ENCODE measurements at places on chromosomes 2 and 18. TPM values are rescaled to one million over a fixed set of nuclear protein-coding genes. Genes with fewer than 3 reads are reported as not detected.

- DNase-seq: no peak
Observed at GRCh38 chr2:227876300-227876801, 4.9 kb downstream of the DAW1 start.

The NETO1 gene
- total RNA-seq: 11.6 TPM

DNA sequence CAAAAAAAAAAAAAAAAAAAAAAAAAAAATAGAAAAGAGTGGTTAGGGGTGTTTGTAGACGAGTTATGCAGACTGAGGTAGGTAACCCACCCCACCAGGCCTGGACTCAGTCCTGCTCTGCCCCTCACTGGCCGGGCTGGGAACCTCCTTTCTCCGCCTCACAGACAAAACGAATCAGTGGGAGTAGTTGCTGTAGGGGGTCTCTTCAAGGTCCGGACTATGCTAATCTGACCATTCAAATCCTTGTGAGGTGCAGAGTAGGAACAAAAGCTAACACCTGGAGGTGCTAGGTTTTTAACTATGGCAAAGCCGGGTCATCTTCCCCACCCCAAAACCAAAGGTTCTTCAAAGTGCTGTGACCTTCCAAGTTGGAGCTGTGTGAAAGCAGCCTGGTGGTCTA is 223.7 kb downstream of the SLC4A3 start:
- DNase-seq: no peak

DNA sequence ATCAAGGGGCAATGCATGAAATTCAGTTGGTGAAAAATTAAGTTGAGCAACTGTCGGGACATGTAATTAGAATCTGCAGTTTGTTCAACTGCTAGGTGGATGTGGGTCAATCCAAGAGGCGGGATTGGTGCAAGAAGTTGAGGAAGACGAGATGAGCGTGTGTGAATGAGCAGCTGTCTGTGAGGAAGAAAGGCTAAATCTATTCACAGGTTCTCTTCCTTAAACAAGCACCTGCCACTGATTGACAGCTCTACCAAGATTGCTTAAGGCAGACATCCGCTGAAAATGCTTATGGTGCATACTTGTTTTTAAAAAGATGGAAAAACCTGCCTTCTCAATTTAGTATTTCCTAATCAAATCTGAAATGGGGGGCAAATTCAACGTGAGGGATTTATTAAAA is 323.4 kb upstream of the THUMPD2 start:
- no peak for DNase-seq

DNA sequence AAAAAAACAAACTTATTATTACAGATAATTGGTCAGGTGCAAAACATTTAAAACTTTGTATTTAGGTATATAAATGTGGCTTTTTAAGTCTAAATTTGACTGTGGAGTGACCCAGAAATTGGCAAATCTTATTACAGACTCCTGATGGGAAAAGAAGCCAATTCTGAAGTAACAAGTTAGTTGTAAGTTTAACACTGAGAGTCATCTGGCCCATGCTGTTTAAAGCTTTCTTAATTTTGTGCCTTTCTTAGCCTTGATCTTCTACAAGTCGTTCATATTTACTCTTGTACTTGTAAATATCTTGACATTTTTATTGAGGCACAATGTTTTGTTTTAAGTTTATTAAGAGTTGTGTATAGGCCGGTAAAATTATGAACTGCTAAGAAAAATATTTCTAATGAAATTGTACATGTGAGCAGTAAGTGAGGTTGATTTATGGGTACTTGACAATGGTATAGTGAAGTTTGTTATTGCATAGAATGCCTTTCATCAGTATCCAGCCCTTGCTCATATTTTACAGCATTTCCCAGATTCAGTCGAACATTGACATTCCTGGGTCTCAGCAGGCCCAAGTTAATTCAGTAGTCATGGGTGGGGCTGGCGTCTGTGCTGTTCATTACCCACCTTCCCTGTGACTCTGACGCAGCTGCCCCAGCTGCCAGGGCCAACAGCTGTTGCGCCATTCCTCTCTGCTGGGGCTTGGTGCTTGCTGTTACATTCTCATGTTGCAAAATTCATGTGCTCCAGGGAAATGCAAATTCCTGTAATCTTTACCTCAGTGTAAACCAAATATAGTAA is 121.4 kb downstream of the ZNF236 start:
- DNase-seq: no peak

DNA sequence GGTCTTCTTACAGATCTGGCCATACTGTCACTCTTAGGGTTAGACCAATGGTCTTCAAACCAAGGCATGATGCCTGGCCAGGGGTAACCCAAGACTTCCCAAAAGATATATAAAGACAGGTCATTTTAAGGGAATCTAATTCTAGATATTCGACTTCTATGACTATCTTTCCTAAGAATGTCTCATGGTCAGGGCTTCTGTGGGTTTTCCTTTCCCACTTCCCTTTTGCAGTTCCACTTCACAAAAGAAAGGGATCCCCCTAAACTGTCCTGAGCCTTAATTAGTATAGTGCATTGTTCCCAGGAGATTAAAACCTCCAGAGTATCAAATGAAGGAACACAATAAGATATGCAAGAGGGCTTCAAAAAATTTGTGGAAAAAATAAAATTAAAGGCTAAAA is 223.6 kb upstream of the SIX2 start:
- DNase-seq: no peak

DNA sequence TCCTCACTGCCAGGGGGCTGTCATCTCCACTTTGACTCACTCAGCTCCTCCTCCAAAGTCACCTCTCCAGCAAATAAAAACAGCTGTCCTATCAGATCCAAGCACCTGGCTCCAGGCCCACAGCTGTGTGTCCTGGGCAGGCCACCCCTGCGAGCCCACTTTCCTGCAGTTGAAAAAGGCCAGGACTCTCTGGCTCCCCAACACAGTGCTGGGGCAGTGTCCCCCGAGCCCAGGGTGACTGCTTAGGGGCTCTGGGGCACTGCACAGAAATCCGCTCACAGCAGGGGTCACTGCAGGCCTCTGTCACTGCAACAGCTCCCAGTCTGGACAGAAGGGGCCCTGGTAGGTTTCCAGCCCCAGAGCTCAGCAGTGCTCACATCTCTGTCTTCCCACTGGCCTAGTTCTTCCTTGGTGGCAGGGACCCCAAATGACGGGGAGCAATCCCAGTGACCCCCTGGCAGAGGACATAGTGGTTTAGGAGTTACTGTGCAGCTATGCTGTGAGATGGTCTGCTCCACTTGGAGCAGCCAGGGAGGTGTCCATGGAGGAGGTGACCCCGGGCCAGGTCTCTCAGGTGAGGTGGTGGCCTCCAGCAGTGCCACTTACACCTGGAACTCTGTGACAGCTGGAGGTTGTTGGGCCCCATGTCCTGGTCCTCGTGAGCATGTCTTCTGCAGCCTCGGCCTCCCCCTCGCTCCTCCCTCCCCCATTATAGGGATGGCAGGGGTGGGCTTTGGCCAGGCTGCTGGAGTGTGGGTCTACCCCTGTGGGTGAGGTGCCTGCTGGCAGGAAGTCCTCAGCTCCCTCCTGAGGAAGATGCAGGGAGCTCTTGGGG is 35.5 kb downstream of the HS6ST1 start:
- no peak for DNase-seq

GRCh38 chr2:67652679-67653078 is 255.5 kb downstream of the ETAA1 start:
- no peak for DNase-seq

DNA sequence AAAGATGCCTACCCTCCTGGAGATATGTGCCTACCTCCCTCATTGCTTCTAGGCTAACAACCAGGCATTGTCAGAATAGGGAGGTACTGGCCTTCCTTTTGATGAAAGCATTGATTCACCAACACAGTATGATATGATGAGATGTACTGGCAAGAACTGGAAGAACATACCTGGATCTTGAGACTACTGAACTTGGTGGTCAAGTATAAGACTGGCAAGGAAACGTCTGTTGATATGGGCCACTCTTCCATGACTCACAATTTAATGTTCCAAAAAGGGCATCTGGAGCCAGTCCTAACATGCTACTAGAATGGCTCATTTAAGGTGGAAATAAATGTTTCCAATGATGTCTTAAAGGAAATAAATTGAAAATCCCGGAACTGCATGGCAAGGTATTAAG is 18.1 kb downstream of the DTNB start:
- no peak for DNase-seq

DNA sequence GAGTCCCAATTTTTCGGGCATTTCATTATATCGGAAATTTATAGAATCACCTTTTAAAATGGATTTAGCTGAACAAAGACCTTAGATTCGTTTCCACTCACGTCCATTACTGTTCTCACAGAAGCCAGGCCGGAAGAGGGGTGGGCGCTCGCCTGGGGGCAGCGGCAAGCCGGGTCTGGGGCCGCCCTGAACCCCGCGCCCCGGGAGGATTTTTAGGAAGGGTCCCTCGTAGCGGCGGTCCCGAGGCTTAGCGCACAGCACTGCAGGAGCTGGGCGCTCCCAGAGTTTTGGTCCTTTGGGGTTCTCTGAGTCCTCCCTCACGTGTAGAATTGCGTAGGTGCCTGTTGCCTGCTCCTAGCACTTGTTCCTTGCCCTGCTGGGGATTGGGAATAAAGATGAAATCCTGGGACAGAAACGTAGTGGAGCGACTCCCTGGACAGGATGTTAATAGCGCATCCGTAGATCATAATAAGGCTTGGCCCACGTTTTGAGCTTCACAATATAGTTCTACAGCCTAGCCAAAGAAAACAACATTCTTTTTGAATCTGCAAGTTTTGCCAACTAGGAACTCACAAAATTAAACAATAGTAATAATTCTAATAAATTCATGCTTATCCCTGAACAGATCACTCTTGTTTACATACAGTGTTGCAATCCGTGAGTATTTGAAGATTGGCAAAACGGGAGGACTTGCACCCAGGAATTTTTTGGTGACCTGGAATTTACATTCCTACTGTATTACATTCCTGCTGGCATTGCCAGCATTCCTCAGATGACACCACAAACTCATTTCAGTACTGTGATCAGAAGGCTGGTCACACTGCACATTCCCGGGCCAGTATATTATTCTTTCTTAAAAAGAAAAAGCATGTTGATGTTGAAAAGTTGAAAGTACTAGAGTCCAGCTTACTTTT is 875 bp downstream of the C18orf63 start:
- peak; percentile 76 for DNase-seq

DNA sequence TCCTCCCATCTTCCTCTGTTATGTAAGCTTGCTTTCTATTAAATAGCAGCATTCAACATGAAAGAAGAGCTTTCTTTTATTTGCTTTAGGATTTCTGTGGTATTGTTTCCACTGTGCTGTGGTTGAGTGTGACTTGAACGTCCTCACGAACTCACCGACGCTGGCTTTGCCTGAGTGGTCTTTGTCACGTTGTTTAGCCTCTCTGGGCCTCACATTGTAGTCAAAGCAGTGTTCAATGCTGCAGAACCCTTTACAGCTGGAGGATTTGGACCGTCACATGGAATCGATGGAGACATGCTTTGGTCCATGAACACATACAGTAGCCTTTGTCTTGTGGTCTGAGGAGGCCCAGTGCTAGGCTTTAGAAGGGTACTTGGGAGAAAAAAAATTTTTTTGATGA is 66.3 kb downstream of the TANC1 start:
- DNase-seq: no peak

GRCh38 chr2:214504599-214505376 is 93.9 kb downstream of the VWC2L start:
- DNase-seq: no peak

DNA sequence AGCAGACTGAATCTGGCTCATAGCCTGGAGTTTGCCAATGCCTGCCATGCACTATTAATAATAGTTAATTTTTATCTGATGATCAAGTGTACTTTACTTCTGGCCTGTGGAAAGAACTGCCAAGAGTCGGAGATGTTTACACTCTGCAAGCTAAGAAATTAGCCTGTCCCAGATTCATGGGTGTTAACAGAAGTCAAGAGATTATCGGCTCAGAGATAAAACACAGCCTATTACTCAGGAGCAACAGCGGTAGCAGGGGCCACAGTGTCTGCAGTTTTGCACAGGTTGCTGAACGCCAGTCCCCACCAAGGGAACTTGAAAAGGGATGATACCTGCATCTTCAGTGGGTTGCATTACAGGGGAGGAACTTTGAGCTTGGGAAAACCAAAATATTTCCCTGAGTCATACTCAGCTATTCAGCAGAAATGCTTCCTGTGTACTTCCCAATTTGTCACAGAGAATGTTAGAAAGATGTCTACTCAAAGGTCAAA is 4.3 kb upstream of the ADI1 start:
- DNase-seq: no peak

DNA sequence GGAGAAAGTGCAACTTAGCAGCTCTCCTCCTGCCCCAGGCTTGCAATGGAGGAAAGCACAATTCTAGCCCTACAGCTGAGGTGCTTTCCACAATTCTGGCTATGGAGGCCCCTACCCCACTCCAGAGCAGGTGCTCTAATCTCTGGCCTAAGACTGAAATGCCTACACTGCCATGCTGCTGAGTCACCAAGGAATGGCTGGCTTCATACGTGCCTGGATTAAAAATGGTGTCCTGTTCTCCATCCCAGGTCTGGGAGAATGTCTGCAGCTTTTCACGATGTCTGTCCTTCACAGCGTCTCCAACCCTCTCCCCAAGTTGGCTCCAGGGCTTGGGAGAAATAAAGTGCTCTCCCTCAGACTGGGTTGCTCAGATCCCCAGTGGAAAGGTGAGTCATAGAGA is 48.5 kb downstream of the MBOAT2 start:
- DNase-seq: no peak

The SLC4A3 gene
- 12.2 TPM for total RNA-seq

The CD8B2 gene
- total RNA-seq: not detected

- DNase-seq: no peak
Observed at GRCh38 chr2:13522096-13522495, 805.4 kb downstream of the TRIB2 start.

DNA sequence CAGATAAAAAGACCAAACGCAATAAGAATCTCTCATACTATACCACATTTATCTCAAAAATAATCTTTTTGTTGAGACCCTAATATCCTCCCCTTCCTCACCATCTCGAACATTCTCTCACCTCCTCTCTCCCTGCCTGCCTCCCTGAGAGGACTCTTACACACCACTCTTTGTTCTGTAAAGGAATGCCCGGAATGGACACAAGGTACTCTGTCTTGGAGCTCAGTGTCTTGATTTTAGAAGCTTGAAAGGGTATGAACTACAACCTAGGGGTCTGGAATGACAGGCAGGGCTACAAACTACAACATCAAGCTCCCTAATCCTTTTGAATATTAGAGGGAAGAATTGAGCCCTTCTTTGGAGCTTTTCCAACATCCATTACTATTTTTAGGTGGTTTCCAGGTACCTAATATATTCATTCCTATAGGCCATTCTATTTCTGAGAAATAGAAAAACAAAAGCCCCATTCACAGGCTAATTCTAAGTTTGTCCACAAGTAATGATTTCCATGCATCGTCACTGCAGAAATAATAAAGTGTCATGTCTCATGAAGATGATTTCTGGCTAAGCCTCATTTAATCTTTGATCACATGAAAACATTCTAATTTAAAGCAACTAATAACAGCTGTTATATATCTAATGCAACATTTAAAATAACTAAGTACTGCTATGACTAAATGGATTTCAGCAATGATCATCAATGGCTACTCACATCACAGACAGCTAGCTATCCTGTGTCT is 60.6 kb downstream of the LRP2 start:
- no peak for DNase-seq

The KLHL29 gene
- 7.7 TPM for total RNA-seq

DNA sequence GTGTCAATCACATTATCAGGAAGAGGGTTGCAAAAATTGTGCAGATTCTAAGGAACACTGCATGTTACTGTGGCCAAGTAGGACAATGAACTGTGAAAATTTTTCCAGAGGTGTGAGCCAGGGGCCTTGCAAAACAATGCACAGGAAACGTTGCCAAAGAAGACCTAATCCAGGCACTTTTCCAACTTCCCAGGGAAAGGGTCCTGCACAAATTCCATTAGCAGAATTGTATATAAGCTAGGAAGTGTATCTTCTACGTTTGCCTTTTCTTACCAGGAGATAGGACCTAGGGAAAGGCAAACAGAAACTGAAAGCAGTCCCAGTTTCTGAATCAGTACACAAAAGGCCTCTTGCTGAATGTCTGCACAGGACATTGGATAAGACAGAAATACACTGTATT is 1888.3 kb upstream of the CELF4 start:
- DNase-seq: peak; percentile 38

The UGT1A7 gene
- not detected for total RNA-seq
